ENCODE measurements at places on chromosomes 12 and 14.

DNA sequence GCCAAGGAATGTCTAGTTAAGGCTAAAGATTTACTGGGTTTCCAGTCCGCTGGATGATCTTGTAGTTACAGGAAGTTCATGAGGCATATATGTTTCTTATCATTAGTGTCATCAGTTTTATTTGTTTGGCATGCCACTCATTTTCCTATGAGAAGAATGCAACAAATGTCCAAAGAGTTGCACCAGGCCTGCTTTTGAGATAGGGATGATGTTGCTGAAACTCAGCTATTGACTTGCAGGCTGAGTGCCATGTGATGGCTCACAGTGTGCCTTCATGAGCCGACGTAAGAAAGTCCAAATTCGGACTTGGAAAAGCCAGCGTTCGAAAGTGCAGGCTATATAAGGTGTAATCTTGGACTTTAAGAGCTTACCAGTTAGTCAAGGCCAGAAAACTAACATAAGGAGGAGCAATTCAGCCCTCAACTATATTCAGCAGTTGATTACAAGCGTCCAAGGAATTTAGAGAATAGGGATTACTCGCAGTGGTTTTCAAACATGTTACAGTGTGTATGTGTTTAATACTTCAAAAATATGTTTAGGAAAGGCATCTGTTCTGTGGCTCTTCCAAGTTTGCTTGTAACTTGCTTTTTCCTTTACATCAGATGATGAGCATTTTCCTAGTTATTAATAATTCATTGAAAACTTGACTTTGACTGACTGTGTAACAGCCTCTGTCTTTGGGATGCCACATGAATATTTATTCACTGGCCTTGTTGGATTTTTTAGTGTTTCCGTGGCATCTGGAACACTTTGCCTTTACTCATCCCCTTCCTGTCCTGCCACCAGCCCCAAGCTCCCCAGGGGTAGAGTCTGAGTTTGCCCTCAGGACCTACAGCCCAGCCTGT lies 101.3 kb downstream of the LGMN start:
- no peak for DNase-seq

DNA sequence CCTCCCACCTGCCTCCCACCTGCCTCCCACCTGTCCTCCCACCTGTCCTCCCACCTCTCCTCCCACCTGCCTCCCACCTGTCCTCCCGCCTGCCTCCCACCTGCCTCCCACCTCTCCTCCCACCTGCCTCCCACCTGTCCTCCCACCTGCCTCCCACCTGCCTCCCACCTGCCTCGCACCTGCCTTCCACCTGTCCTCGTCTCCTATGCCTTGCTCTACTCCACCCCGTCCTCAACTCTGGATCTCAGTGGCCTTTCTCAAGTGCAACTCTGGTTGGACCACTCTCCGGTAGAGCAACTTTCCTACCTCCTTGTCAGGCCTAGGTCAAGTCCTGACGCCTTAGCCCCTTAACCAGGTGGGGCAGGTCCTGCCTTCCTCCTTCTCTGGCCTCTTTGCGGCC lies 29.3 kb upstream of the PEX5 start:
- no peak for DNase-seq

DNA sequence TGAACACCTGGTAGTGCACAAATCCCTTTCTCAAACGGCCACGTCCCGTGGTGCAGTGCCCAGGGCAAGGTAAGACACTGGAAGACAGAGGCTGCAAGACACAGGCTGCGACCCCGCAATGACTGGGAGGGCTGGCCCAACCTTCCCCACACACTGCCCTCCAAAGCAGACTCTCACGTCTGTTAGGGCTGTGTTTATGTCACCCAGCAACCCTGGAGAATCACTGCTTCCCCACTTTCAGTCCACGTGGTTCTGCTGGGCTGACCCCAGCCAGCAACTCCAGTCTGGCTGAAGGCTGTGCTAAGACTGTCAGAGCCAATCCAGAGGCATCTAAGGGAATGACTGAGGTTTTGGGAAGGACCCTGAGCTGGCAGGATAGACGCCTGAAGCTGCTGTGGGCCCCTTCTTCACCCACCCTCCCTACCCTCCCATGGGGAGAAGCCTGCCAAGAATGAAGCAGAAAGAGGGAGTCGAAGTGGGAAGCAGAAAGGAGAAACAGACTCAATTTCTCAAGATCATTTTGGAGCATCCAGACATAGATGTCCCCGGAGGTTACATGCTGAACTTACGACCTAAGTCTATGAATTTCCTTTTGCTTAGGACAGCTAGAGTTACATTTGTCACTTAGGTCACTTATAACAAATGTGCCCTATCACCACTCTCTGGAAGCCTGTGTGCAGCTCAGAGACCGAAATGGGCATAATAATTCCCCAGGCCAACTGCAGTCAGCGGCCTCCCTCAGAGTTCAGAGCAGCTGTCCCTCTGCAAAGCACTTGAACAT lies 11.7 kb downstream of the KDM2B start:
- DNase-seq: peak; percentile 55

DNA sequence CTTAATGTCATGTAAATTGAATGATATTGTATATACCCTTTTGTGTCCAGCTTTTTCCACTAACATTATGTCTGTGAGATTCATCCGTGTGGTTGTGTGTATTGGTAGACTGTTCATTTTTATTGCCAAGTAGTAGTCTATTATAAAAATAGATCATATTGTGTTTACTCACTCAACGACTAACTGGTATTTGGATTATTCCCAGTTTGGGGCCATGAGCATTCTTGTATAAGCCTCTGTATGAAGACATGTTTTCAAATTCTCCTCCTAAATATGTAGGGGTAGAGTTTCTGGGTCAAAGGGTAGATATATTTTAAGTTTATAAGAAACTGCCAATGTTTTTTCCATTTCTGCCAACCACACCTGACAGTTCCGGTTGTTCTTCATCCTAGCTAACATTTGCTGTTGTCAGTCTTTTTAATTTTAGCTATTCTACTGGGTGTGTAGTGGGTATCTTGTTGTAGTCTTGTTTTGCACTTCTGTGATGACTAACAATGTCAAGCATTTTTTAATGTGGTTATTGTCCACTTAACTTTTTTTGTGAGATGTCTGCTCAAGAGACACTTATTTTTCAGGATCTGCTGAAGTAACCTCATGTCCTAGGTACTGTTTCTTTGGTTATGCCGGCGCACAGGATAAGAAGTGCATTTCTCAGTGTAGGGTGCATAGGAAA lies 93.2 kb downstream of the DACT1 start:
- DNase-seq: no peak
